ENCODE measurements at places on chromosomes 7 and 10.

DNA sequence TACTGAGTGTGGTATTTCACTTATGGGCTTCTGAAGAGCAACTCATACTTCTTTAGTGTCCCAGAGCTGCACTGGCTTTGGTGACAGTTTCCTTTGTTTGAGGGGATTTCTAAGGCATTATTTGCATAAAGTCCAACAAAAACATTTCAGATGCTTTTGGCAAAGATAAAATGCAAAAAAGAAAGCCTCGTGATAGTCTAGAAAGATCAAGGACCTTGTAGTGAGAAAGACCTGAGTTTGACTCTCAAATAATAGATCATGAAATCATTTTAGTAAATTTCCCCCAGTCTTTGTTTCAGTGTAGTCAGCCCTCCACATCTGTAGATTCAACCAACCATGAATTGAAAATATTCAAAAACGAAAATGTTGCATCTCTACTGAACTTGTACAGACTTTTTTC is 107.4 kb downstream of the EEPD1 start:
- DNase-seq: no peak

DNA sequence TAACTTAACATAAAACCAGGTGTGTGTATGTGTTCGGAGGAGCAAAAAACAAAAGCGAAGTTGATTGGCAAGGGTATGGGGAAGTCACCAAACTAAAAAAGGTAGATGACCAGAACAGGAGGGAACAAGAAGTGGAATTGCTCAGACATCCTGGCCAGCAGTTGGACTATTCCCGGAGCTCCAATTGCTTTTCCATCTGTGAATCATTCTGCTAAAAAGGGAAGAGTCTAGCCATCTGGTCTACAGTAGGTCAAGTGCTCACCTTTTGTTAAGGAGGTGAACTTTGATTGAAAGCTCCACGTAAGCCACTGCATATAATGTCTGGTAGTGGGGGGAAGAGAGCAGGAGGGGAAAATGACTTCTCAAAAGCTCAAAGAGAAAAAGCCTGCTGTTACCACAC is 50.0 kb upstream of the BET1 start:
- no peak for DNase-seq

- no peak for DNase-seq
Observed at GRCh38 chr7:114931656-114932011, 9.7 kb downstream of the MDFIC start.

- no peak for DNase-seq
Observed at GRCh38 chr10:28020993-28021982, 22.4 kb upstream of the ODAD2 start.

GRCh38 chr7:102425639-102426267 is 7.6 kb upstream of the ORAI2 start:
- no peak for DNase-seq

DNA sequence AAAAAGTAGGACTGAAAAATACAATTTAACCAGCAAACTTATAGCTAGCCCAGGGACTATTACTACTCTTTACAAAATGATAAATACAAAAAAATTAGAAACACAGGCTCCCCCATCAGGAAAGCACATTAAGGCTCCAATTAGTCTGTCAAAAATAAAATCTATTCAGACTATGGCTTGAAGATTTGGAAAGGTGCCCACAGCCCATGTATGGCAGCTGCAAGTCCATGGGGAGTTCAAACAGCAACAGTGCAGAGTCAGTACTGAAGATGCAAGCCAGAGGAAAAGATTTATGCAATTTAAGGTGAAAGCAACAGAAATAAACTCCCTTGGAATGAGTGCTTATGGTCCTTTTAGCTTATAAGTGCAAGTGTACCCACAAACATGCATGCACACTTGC is 29.7 kb downstream of the IMMP2L start:
- no peak for DNase-seq

DNA sequence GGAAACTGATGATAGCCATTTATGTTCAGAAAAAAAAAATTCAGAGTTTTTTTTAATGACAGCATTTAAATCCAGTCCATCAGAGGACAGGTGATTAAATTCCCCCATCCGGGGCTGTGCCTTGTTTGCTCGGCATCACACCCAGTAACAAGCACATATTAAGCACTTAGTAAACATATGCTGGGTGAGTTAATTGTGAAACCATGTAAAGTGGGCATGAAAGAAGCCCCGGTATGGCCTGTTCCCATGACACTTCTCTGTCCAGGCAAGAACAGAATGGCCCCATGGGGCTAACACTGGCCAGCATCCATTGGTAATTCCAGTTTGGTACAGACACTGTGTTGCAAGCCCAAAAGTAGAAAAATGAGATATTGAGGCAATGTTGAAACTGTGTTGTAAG is 220.8 kb upstream of the RNF32 start:
- DNase-seq: no peak

- no peak for DNase-seq
Observed at GRCh38 chr7:92833766-92834506, 2.4 kb downstream of the CDK6 start.

GRCh38 chr10:126075009-126075408 is 178.6 kb downstream of the FANK1 start:
- DNase-seq: no peak

- no peak for DNase-seq
Observed at GRCh38 chr7:50512384-50512783, 52.8 kb downstream of the DDC start.

- no peak for DNase-seq
Observed at GRCh38 chr7:16836481-16836880, 31.7 kb upstream of the AGR2 start.

DNA sequence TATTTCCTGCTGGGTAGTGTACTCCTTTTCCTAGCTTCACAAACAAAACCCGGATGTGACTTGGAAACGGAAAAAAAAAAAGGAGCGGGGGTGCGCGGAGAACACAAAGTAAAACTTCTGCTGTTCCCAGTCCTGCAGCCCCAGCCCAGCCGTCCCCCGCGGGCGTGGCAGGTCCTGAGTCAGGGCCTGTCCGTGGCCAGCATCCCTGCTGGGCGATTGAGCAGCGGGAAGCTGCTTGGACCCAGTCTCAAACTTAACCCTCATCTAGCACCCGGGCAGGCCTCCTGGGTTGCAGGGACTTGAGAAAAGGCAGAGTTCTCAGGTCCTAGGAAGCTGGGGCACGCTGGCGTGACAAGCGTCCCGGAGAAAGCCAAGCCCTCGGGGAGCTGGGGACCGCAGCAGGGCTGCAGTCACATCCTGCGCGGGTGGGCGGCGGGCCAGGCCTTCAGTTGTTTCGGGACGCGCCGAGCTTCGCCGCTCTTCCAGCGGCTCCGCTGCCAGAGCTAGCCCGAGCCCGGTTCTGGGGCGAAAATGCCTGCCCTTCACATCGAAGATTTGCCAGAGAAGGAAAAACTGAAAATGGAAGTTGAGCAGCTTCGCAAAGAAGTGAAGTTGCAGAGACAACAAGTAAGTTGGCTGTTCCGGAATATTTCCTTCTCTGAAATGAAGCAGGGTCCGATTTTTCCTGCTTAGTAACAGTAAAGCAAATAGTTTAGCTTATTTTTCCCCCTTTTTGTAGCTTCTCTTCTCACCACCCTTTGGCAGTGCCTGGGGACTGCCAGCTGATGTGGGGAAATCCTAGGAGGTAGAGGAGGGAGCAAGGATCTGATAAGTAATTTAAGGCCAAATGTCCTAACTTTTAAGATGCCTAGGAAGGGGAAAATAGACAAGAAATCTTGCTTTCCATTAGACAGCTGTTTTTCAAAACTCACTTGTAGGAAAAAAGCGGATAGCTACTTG is at the start of gene GNG11:
TSS of gene GNG11 (plus strand) at position 129 of the 960 bp plus-strand sequence. CDS start at position 532, 403 bp downstream.
- no peak for DNase-seq

DNA sequence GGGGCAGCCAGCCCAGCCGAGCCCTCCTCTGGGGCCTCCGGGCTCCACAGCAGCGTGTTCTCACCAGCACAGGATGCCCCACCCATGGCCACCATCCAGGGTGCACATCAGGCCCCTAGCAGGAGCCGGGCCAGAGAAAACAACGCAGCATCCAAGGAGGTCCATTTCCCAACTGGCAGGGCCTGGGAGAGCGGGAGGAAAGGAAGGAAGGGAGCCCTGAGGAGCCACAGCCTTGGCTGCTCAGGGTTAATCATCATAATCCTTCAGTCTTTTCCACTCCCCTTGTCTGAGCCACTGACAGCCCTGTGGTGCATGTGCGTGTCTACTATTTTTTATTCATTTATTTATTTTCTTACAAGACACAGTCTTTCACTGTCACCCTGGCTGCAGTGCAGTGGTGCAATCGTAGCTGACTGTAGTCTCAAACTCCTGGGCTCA is 3.6 kb downstream of the PLAC9 start:
- DNase-seq: no peak

DNA sequence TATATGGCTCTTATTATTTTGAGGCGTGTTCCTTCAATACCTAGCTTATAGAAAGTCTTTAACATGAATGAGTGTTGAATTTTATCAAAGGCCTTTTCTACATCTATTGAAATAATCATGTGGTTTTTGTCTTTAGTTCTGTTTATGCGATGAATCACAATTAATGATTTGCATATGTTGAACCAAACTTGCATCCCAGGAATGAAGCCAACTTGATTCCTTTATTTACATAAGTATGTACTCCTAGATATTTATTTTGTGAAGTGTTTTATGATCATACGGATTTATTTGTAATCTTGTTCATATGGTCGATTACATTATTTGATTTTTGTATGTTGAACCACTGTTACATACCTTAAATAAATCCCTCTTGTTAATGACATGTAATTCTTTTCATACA is 244.3 kb upstream of the KCND2 start:
- no peak for DNase-seq

- no peak for DNase-seq
Observed at GRCh38 chr7:110704225-110704624, 386.7 kb upstream of the LRRN3 start.

GRCh38 chr10:6025683-6026255 is 36.4 kb downstream of the IL2RA start:
- DNase-seq: no peak

DNA sequence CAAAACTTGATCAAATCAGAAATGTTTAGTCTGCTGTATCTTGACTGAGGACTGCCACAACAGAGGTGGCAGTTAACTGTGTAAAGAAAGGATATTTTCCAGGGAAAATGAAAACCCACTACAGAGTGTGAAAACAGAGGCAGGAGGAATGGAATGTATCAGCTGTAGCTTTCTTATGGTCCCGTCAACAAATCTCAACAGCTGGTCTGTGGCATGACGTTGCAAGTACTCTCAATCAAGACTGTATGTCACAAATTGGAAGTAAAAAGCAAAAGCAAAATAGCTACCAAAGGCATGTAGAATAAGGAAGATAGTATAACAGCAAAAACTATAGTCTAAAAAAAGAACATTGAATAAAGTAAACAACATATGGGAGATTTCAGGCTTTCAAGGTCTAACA is 123.5 kb downstream of the KMT2C start:
- no peak for DNase-seq

DNA sequence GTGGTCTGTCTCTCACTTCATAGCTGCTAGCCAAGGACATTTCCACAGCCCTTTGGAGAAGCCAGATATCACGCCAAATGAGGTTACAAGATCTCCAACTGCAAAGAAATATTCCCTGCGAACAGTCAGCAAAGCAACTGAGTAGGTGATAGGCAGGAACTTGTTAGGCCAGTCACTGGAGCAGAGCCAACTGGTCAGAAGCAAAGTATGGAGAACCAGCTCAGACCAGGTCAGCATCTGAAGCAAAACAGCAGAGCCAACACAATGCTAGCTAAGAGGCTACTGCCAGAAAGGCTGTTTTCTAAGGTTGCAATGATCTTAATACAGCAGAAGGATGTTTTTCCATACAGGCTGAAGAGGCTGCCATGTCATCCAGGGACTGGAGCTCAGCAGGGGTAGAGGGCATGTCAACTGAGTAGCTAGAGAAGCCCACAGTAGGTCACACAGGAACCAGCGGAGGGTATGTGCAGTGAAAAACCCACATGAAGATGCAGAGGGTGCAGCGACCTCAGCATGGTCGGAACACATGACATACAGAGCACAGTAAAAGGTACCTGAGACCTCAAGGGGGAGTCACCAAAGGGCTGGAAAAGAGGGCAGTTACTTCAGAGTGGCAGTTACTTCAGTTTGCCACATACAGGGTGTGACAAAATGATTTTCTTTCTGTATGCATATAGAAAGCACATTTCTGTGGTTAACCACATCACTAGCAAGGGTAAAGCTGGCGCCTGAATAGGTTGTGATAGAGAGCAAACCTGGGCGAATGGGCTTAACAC is 8.9 kb downstream of the SEC31B start:
- DNase-seq: no peak

DNA sequence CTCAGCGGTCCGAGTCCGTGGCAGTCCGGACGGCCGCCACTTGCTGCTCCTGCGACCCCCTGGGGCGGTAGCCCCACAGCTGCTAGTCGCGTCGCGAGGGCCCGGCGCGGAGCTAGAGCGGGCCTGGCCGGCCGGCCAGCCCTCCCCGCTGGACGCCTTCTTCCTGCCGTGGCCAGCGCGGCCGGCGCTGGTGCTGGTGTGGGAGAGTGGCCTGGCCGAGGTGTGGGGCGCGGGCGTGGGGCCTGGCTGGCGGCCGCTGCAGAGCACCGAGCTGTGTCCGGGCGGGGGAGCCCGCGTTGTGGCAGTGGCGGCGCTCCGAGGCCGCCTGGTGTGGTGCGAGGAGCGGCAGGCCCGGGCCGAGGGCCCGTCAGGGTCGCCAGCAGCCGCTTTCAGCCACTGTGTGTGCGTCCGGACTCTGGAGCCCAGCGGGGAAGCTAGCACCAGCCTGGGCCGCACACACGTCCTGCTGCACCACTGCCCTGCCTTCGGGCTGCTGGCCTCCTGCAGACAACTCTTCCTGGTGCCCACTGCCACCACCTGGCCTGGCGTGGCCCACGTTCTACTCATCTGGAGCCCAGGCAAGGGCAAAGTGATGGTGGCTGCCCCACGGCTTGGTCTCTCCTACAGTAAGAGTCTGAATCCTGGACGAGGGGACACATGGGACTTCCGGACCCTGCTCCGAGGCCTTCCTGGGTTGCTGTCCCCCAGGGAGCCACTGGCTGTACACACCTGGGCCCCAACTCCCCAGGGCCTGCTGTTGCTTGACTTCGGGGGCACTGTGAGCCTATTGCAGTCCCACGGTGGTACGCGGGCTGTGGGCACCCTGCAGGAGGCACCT is 631 bp downstream of the HPS6 start:
- no peak for DNase-seq

- DNase-seq: no peak
Observed at GRCh38 chr7:98217623-98218582, 6.7 kb downstream of the BHLHA15 start.

DNA sequence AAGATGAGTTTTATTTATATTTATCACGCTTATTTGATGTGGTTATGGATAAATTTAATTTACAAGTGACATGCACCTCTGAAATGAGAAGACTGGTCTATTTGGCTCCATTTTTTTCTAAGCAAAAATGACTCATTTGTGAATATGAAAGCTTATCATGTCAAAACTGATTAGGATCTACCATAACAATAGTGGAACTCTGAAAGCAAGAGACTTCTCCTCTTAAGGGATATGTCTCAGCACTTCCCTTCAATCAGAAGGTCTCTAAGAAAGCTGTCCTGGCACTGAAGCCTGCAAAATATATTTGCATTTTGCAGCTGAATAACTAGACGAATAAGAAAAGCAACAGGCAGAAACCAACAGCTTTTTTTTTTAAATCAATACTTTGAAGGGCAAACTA is 12.7 kb downstream of the FAS start:
- DNase-seq: no peak
